ENCODE measurements at places on chromosomes 4 and X. TPM values are rescaled to one million over a fixed set of nuclear protein-coding genes. Genes with fewer than 3 reads are reported as not detected.

Gene DCAF8L2
- total RNA-seq = not detected

GRCh38 chr4:183142571-183143550 is 43.8 kb downstream of the WWC2 start:
- peak overlapping the region; percentile 91 for H3K27ac ChIP-seq
- H3K4me1 ChIP-seq = peaks cover 65% of the 10 kb centered on the region
- DNase-seq = no peak
- no peaks in the 10 kb centered on the region for H3K36me3 ChIP-seq
- no peak overlapping the region for H3K4me3 ChIP-seq

Gene XAGE1B
- not detected for total RNA-seq

DNA sequence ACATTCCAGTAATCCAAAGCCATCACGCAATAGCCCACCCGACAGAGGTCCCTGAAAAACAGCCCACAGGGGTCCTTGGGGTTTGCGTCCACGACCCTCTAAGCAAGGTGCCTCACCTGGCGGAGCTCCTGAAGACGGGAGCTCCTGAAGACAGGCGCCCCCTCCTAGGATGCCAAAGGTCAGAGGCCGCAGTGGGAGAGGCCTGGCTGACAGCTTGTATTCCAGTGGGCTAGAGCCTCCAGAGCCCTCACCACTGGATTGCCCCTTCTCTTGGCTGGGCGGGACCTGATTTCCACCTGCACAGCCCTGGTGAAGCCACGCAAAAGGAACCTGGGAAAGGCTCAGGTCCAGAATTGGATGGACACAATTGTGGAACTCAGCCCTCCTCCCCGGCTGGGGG is 29.7 kb upstream of the WFS1 start:
- no peak overlapping the region for H3K4me3 ChIP-seq
- DNase-seq = peak; percentile 53
- H3K27me3 ChIP-seq = peaks cover 60% of the 10 kb centered on the region

- DNase-seq = no peak
- H3K27ac ChIP-seq = no peak overlapping the region
- no peak overlapping the region for H3K4me3 ChIP-seq
- peaks cover 4% of the 10 kb centered on the region for H3K4me1 ChIP-seq
Measured at GRCh38 chr4:74426101-74426500, 18.8 kb upstream of the AREG start.

- DNase-seq = no peak
- H3K4me1 ChIP-seq = peaks cover 18% of the 10 kb centered on the region
- no peaks in the 10 kb centered on the region for H3K27me3 ChIP-seq
- H3K27ac ChIP-seq = no peak overlapping the region
- H3K36me3 ChIP-seq = no peaks in the 10 kb centered on the region
- H3K4me3 ChIP-seq = no peak overlapping the region
Measured at GRCh38 chrX:101691835-101692234, 32.2 kb upstream of the ARMCX2 start.

Gene CDKL2
- total RNA-seq = 4.2 TPM

- no peak overlapping the region for H3K4me3 ChIP-seq
- DNase-seq = no peak
- no peak overlapping the region for H3K27ac ChIP-seq
Measured at GRCh38 chr4:35695003-35695402, 549.3 kb downstream of the ARAP2 start.

- H3K4me3 ChIP-seq = no peak overlapping the region
- H3K27ac ChIP-seq = no peak overlapping the region
- peaks cover 10% of the 10 kb centered on the region for H3K36me3 ChIP-seq
- DNase-seq = no peak
Measured at GRCh38 chr4:127103681-127104115, 529.1 kb upstream of the INTU start.

DNA sequence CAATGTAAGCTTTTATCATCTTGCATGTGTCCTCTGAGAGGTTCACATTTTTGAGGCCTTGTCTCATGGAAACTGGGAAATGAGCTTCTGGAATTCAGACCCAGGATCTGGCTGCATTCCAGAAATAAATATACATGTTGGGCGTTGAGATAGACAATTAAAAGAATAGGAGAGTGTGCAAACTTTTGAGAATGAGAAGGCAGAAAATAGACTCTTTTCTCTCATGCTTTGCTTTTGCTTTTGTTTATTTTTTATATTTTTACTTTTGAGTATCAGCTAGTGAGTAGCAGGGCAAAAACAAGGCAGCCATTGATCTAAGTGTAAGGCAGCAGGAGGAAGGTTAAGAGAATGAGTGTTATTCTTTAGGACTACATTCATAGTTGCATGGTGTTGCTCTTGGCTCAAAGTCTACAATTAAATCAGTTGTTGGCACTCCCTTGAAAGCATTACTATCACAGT is 12.4 kb downstream of the SHROOM3 start:
- peaks cover 51% of the 10 kb centered on the region for H3K4me1 ChIP-seq
- no peak overlapping the region for H3K4me3 ChIP-seq
- H3K36me3 ChIP-seq = no peaks in the 10 kb centered on the region
- H3K27ac ChIP-seq = peak overlapping the region; percentile 72

DNA sequence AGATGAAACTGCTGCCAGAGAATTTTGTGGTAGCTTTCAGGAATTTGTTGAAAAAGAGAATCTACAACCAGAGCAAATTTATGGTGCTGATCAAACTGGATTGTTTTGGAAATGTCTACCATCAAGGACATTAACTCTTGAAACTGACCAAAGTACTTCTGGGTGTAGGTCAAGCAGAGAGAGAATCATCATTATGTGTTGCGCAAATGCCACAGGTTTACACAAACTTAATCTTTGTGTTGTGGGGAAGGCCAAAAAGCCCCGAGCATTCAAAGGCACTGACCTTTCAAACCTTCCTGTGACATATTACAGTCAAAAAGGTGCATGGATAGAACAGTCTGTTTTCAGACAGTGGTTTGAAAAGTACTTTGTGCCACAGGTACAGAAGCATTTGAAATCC is 2.1 kb downstream of the TIGD2 start:
- H3K27me3 ChIP-seq = peaks cover 11% of the 10 kb centered on the region
- no peak for DNase-seq
- no peak overlapping the region for H3K4me3 ChIP-seq
- H3K4me1 ChIP-seq = peaks cover 18% of the 10 kb centered on the region
- no peaks in the 10 kb centered on the region for H3K36me3 ChIP-seq
- H3K27ac ChIP-seq = no peak overlapping the region

GRCh38 chr4:65241257-65241997 is 428.9 kb downstream of the EPHA5 start:
- DNase-seq = peak; percentile 68
- H3K36me3 ChIP-seq = no peaks in the 10 kb centered on the region
- no peak overlapping the region for H3K27ac ChIP-seq

- peaks cover 2% of the 10 kb centered on the region for H3K36me3 ChIP-seq
- H3K4me3 ChIP-seq = peak within 1 kb of the TSS; percentile 63
- H3K4me1 ChIP-seq = peaks cover 4% of the 10 kb centered on the region
- no peak for DNase-seq
- H3K27ac ChIP-seq = no peak within 1 kb of the TSS
- peaks cover 59% of the 10 kb centered on the region for H3K27me3 ChIP-seq
Measured at GRCh38 chr4:6200011-6200921, at the start of gene JAKMIP1. JAKMIP1 (minus strand) TSS chr4:6200549; CDS start chr4:6112850, 87,699 bp downstream.

DNA sequence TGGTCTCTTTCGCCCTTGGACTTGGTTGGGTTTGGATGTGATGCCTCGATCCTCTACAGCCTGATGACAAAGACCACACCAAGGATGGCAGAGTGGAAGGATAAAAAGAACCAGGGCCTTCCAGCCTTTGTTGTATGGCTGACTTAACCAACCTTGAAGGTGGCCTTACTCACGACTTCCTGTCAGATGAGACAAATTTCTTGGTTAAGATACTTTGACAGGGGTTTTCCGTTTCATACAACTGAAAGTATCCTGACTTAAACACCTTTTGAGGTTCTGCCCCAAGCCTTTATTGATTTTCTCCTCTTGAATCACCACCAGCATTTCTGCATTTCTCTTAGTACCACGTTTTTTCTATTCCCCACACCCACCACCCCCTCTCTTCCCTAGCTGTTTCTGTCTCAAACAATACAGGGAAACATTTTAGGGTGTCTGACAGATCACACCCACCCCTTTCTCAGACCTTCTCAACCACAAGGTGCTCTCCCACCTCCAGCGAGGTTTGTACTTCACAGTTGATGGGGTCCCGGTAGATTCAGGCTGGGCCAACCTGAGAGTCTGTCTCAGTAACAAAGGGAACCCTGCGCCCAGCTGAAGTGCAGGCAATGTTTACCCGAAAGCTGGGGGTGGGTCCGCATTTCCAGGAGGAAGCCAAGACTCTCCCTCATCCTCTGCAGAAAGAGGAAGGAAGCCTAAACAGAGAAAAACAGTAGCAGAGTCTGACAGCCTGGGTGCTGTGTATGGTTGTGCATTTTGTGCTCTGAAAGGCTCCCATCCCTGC is 5.0 kb upstream of the TSPAN5 start:
- no peak overlapping the region for H3K27ac ChIP-seq
- H3K4me3 ChIP-seq = no peak overlapping the region
- H3K4me1 ChIP-seq = peaks cover 26% of the 10 kb centered on the region
- DNase-seq = no peak
- H3K36me3 ChIP-seq = no peaks in the 10 kb centered on the region

Gene AP1AR
- 15.0 TPM for total RNA-seq

Gene FUNDC1
- 12.0 TPM for total RNA-seq

Gene UGT2B7
- total RNA-seq = 6.5 TPM

- H3K27me3 ChIP-seq = no peaks in the 10 kb centered on the region
- H3K4me3 ChIP-seq = no peak overlapping the region
- peaks cover 5% of the 10 kb centered on the region for H3K36me3 ChIP-seq
- no peak overlapping the region for H3K27ac ChIP-seq
- H3K4me1 ChIP-seq = peaks cover 18% of the 10 kb centered on the region
- no peak for DNase-seq
Measured at GRCh38 chr4:126742048-126742447, 890.7 kb upstream of the INTU start.

- peaks cover 19% of the 10 kb centered on the region for H3K4me1 ChIP-seq
Measured at GRCh38 chrX:19772822-19773628, 114.4 kb downstream of the SH3KBP1 start.

DNA sequence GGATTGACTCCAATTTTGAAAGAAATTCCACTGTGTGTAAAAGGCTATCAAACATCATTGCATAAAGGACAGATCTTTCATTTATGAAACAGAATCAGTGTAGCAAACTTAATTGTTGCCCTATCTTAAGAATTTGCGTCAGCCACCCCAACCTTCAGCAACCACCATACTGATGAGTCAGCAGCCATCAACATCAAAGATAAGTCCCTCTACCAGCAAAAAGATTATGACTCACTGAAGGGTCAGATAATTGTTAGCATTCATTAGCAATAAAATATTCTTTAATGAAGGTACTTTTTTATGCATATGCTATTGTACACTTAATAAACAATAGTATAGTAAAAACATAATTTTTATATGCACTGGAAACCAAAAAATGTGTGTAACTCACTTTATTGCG is 15.8 kb upstream of the GRSF1 start:
- DNase-seq = no peak
- H3K27ac ChIP-seq = no peak overlapping the region
- H3K36me3 ChIP-seq = no peaks in the 10 kb centered on the region
- H3K27me3 ChIP-seq = no peaks in the 10 kb centered on the region

DNA sequence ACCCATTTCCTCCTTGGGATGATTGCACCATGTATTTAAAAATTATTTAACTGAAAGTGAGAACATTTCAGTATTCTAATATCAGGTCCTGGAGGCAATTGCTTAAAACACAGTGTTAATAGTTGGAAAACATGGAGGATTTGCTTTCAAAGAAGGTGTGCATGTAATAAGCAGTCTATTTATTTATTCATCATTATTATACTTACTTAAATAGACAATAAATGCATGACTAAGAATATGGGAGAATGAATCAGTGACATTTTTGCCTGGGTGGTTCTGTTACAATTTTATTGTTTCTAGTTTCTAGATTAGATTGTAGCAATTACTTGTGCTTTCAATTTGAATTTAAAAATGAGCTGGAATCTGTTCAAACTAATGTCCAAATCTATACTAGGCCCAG is 145.5 kb downstream of the AREG start:
- no peaks in the 10 kb centered on the region for H3K4me1 ChIP-seq
- no peak overlapping the region for H3K27ac ChIP-seq
- no peak for DNase-seq
- no peak overlapping the region for H3K4me3 ChIP-seq
- peaks cover 29% of the 10 kb centered on the region for H3K27me3 ChIP-seq

DNA sequence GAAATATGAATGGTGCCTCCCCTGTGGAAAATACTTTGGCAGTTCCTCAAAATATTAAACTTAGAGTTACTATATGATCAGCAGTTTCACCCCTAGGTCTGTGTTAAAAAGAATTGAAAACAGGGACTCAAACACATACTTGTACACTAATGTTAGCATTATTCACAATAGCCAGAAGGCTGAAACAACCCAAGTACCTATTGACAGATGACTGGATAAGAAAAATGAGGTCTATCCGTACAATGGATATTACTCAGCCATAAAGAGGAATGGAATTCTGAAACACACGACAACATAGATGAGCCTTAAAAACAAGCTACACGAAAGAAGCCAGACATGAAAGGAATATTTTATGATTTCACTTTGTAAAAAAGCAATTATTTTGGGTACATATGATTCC is 54.9 kb downstream of the PGRMC2 start:
- no peaks in the 10 kb centered on the region for H3K27me3 ChIP-seq
- no peak overlapping the region for H3K27ac ChIP-seq
- peaks cover 1% of the 10 kb centered on the region for H3K36me3 ChIP-seq
- peaks cover 23% of the 10 kb centered on the region for H3K4me1 ChIP-seq
- DNase-seq = no peak

Gene APLN
- total RNA-seq = 1.3 TPM

GRCh38 chr4:36411338-36411737 is 129.9 kb downstream of the DTHD1 start:
- DNase-seq = no peak
- peaks cover 25% of the 10 kb centered on the region for H3K27me3 ChIP-seq
- no peaks in the 10 kb centered on the region for H3K4me1 ChIP-seq
- no peaks in the 10 kb centered on the region for H3K36me3 ChIP-seq
- H3K27ac ChIP-seq = no peak overlapping the region
- no peak overlapping the region for H3K4me3 ChIP-seq

- H3K4me3 ChIP-seq = no peak overlapping the region
- no peaks in the 10 kb centered on the region for H3K36me3 ChIP-seq
- no peak for DNase-seq
- H3K27ac ChIP-seq = no peak overlapping the region
Measured at GRCh38 chr4:101419336-101420135, 72.2 kb upstream of the PPP3CA start.

DNA sequence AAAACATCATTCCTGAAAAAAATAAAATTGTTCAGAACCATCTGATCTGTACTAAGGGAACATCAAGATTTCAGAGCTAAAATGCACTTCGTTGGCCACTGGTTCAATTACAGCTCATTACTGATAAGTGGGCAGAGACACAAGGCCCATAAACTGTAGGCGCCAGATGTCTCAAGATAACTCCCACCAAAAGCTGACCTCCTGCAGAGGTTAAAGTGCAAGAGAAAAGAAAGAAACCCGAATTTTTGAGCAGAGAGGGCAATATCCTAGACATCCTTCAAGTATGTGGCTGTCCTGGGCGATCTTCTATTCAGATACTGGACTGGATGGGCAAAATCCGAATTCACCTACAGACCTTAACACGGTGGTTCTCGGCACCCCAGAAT is 660 bp downstream of the GEMIN8 start:
- no peak for DNase-seq
- no peaks in the 10 kb centered on the region for H3K36me3 ChIP-seq
- peaks cover 30% of the 10 kb centered on the region for H3K4me1 ChIP-seq
- H3K27me3 ChIP-seq = no peaks in the 10 kb centered on the region

- H3K27me3 ChIP-seq = no peaks in the 10 kb centered on the region
- no peak for DNase-seq
- no peaks in the 10 kb centered on the region for H3K36me3 ChIP-seq
- no peak overlapping the region for H3K4me3 ChIP-seq
Measured at GRCh38 chr4:145301386-145302080, 121.1 kb upstream of the OTUD4 start.

Gene SMIM10
- 4.7 TPM for total RNA-seq

GRCh38 chr4:129490516-129490915 is 394.6 kb downstream of the C4orf33 start:
- no peaks in the 10 kb centered on the region for H3K4me1 ChIP-seq
- no peak for DNase-seq
- no peaks in the 10 kb centered on the region for H3K36me3 ChIP-seq

Gene TMEM255A
- total RNA-seq = 0.15 TPM

Measured in chondrocyte (in vitro differentiated cells).